SK-MEL-5 (cell line): ENCODE measurements at places on chromosomes 12 and 14.

GRCh38 chr14:71712478-71712877 lies 219.8 kb upstream of the RGS6 start:
- DNase-seq, result no peak

DNA sequence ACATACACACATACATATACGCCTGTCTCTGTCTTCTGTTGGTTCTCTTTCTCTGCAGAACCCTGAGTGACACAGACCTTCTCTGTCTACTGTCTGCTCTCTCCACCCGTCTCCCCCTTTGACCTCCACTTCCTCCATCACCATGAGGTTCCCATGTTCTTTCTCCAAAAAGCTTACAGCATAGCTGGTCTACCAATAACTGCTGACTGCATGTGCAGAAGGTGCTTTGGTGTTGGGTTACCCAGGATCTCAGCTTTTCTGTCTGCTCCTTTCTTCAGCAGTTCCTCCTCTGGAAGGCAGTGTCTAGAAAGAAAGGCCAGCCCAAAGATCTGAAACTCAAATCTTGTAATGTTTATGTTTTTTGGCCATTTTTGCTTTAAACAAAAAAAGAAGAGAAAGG lies 125.6 kb downstream of the SMOC1 start:
- no peak for DNase-seq

DNA sequence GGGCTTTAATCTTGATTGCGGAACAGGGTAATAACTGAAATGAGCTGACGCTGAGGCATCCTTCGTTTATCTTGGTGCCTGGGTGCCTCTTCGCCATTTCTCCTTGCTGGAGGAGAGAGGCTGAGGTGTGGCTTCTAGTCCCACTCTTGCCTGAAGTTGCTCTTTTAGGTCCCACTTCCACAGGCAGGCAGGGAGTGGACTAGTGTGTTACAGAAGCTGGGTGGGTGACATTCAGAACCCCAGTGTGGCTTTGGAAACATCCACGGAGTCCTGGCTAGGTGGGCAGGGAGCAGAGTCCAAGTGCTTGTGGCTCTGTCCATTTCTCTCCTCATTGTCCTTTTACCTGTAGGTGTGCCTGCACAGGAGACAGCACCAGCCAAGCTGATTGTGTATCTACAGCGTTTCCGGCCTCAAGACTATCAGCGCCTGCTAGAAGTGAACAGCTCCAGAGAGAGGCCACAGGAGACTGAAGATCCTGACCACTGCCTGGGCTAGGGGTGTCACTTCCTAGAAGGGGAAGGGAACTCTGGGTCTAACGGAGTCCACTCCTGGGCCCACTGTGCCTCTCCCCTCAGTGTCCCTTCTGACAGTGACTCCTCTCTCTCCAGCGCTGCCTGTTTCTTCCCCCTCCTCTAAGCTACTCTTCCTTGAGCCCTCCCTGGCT lies 2.4 kb downstream of the THTPA start:
- DNase-seq, result no peak

DNA sequence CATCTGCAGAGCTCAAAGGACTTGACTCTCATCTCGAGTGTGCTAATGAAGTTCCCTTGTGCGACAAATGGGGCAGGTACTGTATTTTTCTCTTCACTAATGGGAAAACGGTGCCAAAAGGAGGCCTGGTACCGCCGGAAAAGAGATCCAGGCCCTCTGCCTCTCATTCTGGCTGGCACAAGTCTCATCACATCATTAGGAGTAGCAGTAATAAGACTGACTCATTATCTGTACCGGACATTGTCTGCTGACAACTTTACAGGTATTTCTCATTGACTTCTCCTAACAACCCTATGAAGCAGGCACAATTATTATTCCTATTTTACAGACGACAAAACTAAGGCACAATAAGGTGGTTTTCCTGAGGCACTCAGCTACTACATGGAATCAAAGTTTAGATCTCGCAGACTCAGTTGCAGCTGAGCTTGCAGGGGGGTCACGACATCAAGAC lies 668 bp downstream of the APPL2 start:
- DNase-seq, result no peak

- DNase-seq, result peak; percentile 71
Measured at GRCh38 chr12:125340791-125341190, 275.6 kb downstream of the AACS start.
